ENCODE measurements at places on chromosomes 1 and 21.

DNA sequence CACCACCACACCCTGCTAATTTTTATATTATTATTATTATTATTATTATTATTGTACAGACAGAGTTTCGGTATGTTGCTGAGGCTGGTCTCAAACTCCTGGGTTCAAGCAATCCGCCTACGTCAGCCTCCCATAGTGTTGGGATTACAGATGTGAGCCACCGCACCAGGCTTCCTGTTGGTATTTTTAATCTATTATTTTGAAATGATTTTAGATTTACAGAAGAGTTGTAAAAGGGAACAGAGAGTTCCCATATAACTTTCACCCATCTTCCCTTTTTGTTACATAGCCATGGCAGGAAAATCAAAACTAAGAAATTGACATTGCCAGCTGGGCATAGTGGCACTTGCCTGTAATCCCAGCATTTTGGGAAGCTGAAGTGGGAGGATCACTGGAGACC is 42.9 kb upstream of the CITED4 start:
- no peak for DNase-seq

DNA sequence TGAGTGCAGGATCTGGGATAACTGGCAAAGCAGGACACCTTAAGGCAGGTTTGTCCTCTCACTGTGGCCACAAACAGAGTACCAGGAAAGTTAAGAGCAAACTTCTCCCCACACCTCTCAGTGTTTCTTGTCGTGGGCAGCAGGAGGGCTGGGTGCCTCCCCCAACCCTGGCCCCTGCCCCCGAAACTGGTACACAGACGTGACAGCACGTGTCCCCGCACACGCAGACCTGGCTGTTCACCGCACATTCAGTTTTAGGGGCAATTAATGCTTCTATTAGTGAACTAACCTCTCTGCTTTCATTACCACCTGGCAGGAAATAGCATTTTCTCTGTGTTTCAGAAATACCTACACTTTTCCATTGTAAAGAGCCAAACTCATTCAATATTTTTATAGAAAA is 32.9 kb upstream of the RIPK4 start:
- DNase-seq, result no peak

GRCh38 chr1:241555526-241555925 is 23.3 kb downstream of the KMO start:
- DNase-seq, result no peak

DNA sequence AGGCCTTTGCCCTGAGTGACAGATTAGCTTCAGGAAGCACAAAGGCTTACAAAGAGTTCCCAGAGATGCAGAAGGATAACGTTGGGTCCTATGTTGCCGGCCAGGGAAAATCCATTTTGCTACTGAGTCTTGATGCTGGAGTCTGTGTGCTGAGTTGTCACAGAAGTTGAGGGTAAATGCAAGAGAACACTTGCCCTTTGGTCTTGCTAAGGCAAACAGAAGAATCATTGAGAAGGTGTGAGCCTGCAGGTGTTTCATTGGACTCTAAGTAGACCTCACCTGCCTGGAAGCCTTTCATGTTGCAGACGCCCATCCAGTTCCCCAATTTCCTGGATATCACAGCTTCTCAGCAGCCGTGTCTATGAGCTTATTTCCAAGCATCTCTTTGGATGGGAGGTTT is 105.2 kb downstream of the PCP4 start:
- DNase-seq, result no peak

- DNase-seq, result no peak
Observed at GRCh38 chr1:218135371-218135770, 149.7 kb upstream of the RRP15 start.

- no peak for DNase-seq
Observed at GRCh38 chr1:68673771-68674170, 176.9 kb upstream of the DEPDC1 start.

GRCh38 chr1:232891656-232892317 is 58.6 kb upstream of the NTPCR start:
- no peak for DNase-seq

DNA sequence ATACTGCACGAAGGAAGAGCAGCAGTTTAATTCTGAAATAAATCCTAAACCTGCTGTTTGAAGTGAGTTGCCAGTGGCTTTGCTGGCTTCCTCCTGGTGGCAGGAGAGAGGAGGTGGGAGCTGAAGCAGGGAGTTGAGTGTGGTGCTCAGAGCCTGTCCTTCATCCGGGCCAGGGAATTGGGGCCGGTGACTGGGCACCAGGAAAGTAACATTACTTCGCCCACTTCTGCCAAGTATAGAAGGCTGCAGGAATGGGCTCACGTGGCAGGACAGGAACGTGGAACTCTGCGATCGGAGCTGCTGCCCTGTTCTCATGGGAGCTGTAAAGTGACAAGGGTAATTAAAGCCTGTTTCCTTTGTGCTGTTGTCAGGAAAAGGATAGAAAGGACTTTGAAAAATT is 8.7 kb downstream of the TOR3A start:
- DNase-seq, result no peak

DNA sequence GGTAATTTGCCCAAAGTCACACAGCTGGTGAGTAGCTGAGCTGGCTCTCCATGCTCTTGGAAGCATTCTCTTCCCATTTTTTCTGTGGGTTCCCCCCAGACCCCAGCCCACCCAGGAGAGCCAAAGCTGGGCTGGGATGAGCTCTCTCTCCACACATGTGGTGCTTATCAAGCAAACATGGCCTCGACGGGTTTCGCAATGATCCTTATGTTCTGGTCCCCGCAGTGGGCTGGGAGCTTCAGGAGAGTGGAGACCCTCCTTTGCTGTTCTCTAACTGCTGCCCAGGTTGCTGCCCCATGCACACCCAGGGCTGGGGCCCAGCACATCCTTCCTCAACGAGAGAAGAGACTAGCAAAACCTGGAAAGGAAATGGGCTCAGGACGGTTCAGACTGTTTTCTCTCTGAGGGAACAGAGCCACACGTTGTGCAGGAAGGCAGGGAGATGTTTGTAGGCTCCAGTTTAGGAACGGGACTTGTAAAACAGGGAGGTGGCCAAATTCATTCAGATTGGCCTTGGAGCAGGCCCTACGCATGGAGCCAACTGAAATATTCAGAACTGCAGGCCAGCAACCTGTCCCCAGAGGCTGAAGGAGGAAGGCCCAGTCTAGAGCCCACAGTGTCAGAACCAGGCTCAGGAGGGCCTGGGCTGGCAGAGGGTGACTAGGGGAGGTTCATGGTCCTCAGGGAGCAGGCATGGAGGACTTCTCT is 27.2 kb upstream of the CSF1 start:
- no peak for DNase-seq

- DNase-seq, result no peak
Observed at GRCh38 chr1:227372726-227373130, 54.4 kb upstream of the CDC42BPA start.

Measured in CD4-positive, alpha-beta T cell treated with Interleukin-15 for 4 hours (primary cell).